ENCODE measurements at places on chromosomes 3 and 15.

DNA sequence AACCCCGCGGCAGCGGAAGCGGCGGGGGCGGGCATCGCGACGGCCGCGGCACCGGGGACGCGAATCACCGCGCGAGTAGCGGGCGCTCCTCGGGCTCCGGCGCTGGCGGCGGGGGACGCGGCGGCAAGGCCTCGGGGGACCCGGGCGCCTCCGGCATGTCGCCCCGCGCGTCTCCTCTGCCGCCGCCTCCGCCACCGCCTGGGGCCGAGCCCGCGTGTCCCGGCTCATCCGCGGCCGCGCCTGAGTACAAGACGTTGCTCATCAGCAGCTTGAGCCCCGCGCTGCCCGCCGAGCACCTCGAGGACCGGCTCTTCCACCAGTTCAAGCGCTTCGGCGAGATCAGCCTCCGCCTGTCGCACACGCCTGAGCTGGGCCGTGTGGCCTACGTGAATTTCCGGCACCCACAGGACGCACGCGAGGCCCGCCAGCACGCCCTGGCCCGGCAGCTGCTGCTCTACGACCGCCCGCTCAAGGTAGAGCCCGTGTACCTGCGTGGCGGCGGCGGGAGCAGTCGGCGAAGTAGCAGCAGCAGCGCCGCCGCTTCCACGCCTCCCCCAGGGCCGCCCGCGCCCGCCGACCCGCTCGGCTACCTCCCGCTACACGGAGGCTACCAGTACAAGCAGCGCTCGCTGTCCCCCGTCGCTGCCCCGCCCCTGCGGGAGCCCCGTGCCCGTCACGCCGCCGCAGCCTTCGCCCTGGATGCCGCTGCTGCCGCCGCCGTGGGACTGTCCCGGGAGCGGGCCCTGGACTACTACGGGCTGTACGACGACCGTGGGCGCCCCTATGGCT, 675 bp downstream of the RBM15B start:
- no peak for DNase-seq

GRCh38 chr3:141394560-141394959, 26.3 kb downstream of the ZBTB38 start:
- DNase-seq, result no peak

- DNase-seq, result no peak
These were observed 106.5 kb downstream of the IQCH start for GRCh38 chr15:67361100-67361499.

GRCh38 chr15:99511866-99512661, 53.7 kb upstream of the MEF2A start:
- no peak for DNase-seq

- DNase-seq, result no peak
These were observed 153.4 kb downstream of the LMLN start for GRCh38 chr3:198113206-198114053.

- DNase-seq, result no peak
These were observed 25.9 kb upstream of the VILL start for GRCh38 chr3:37964716-37965115.

DNA sequence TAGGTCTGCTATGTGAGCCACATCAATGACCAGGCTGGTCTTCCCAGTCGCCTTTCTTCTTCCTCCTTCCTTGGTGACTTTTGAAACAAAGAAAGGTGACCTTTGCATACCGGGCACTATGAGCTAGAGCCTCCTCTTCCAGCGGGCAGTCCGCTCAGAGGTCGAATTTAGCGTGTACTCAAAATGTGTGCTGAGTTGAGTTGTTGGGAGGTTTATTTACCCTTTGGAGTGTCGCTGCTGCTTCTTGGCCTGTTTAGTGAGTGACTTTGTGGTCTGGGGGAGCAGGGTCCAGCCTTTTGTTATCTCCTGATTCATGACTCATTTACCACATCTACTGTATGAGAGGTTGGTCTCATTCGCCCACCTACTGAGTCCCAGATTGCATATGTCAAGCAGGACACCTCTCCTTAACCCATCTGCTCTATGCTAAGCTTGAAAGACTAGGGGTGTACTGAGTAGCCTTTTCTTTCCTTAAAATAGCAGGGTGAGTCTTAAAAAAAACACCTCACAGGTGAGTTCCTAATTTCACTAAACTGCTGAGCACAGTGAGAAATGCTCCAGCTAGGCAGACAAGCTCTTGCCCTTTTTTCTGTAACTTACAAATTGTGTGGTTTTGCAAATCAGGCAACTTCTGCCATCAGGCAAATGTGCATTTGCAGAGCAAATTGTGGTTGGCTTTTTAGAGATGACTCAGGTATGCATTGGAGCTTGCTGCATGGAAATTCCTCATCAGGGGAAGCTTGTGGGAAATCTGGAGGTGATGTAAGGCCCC, 3.2 kb upstream of the SIAH2 start:
- no peak for DNase-seq

- DNase-seq, result no peak
These were observed 16.0 kb upstream of the SRP14 start for GRCh38 chr15:40054855-40055575.

Measured in stimulated activated CD4-positive, alpha-beta T cell treated with anti-CD3 and anti-CD28 coated beads, TNF-alpha, amount 100 ng/mL, for 1 hour (primary cell).